Transverse colon (tissue), 4 donors: ENCODE measurements at places on chromosomes 13 and 19.
A peak's percentile ranks its signal among the peaks of the same experiment; 100 is the strongest.

DNA sequence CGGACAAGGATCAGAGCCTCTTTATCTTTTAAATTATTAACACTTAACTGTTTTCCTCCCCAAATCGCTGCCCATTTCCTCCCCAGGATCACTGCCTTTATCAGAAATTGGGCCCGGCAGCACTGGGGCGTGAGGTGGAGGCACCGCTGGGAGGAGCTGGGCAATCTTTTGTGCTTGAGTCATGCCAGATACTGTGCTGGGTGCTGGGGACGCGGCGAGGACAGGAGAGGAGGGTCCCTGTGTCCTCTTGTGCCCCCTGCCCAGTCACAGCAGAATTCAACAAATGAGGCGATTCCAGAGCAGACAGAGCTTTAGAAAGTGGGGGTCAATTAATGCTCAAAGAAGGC, 347.8 kb downstream of the ZNF536 start:
- DNase-seq = no peak

DNA sequence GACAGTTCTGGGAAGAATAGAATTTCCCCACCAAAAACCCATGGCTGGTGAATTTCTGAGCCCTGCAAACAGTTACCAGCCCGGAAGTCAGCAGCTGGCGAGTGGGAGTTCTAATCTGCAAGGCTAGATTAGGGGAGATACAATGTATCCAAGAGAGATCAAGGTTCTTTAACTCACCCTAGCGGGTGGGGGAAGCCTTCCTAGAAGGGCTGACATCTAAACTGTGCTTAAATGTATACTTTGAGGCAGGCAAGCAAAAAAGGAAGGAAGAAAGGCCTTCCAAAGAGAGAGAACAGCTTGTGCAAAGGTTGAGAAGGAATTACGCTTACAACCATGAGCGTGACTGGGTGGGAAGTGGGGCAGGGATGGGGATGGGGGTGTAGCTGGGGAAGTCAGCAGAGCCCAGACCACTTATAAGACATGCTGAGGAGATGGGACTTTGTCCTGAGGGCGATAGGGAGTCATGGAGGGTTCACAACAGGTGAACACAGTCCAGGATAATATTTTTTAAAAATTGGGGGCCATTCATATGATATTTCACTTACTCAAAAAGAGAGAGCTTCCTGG, 20.8 kb upstream of the ZNRF4 start:
- DNase-seq = no peak

GRCh38 chr13:19601749-19602725, 31.4 kb upstream of the MPHOSPH8 start:
- DNase-seq = peak; percentile 34

DNA sequence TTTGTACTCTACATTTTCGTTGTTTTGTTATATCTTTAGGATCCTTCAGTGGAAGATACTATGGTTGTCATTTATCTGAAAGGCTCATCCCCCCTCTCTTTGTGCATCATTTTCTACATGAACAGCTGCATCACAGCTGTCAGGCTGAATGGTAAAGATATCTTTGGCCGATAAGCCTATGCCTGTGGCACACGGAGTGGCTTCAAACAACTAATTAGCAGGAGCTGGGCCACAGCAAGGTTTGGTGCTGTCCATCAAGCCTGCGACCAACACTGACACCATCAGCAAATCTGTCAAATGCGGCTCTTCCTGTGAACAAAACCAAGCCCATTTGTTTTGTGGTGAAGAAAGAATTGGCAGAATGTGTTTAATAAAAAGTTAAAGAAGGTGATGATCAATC, 334.4 kb downstream of the PCDH9 start:
- DNase-seq = no peak

DNA sequence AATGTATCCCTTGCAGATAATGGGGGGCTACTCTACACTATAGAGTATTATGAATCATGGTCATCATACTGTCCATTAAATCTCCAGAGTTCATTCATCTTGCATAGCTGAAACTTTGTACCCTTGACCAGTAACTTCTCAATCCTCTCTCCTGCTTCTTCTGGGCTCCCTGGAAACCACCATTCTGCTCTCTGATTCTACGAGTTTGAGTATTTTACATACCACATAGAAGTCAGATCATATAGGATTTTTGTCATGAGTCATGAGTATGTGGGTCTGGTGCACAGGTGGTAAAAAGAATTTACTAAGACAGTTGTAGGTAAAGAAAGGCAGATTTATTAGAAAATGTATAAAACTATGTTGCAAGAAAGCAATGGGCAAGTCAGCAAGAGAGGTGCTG, 41.9 kb downstream of the WTIP start:
- no peak for DNase-seq

GRCh38 chr19:941292-942132, 15.7 kb downstream of the ARID3A start:
- DNase-seq = no peak

DNA sequence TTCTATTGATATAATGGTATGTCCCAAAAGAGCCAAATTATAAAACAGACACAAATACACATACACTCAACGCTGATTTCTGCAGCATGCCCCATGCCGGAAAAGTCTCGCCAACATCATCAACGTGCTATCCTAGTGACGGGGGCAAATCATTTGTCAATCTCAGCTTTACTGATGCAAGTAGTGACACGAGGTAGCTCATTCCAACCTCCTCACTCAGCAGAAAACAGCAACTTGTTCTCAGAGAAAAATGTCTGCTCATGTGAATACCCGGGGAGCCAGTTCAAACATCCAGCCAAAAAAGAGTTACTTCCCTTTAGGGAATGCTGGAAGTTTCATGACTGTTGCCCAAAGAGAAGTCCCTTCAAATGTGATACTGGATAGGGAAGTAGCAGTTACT, 46.3 kb downstream of the SOX21 start:
- no peak for DNase-seq

DNA sequence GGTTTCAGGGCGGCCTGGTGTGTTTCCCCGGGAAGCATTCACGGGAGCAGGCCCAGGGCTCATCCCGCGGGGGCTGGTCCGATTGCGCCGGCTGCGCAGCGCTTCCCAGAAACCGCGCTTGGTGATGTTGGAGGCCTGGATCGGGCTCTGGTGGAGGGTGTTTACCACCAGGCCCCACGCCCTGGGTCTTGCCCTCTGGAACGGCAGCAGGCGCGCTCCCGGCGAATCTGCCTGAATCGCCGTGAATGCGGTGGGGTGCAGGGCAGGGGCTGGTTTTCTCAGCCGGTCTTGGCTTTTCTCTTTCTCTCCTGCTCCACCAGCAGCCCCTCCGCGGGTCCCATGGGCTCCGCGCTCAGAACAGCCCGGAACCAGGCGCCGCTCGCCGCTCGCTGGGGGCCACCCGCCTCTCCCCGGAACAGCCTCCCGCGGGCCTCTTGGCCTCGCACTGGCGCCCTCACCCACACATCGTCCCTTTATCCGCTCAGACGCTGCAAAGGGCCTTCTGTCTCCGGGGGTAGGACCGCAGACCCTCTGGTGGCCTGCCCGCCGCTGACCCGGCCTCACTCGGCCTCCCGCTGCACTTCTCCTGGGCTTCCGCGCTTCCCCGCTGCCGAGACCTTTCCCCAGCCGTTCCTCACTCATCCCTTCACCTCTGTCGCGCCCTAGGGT, 69.4 kb upstream of the GJB6 start:
- no peak for DNase-seq

GRCh38 chr13:93409001-93409400, 182.4 kb downstream of the GPC6 start:
- no peak for DNase-seq

- DNase-seq = no peak
These were observed 9.3 kb upstream of the GTF3A start for GRCh38 chr13:27415116-27415515.

GRCh38 chr13:92251671-92252210, 853.3 kb downstream of the GPC5 start:
- no peak for DNase-seq

- DNase-seq = no peak
These were observed 85.6 kb downstream of the RXFP2 start for GRCh38 chr13:31824705-31825517.

- DNase-seq = no peak
These were observed 121.8 kb downstream of the TBC1D4 start for GRCh38 chr13:75360170-75360569.
